ENCODE measurements at places on chromosomes 7 and 10.

- no peak for DNase-seq
Observed at GRCh38 chr10:49505076-49505475, 33.8 kb downstream of the ERCC6 start.

DNA sequence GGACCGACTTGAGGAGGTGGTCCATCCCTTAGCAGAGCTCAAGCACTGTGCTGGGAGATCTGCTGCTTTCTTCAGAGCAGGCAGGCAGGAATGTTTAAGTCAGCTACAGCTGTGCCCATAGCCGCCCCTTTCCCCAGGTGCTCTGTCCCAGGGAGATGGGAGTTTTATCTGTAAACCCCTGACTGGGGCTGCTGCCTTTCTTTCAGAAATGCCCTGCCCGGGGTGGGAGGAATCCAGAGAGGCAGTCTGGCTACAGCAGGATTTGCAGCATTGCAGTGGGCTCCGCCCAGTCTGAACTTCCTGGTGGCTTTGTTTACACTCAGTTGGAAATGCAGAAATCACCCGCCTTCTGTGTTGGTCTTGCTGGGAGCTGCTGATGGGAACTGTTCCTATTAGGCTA, 51.2 kb upstream of the SEMA3A start:
- DNase-seq, result no peak

DNA sequence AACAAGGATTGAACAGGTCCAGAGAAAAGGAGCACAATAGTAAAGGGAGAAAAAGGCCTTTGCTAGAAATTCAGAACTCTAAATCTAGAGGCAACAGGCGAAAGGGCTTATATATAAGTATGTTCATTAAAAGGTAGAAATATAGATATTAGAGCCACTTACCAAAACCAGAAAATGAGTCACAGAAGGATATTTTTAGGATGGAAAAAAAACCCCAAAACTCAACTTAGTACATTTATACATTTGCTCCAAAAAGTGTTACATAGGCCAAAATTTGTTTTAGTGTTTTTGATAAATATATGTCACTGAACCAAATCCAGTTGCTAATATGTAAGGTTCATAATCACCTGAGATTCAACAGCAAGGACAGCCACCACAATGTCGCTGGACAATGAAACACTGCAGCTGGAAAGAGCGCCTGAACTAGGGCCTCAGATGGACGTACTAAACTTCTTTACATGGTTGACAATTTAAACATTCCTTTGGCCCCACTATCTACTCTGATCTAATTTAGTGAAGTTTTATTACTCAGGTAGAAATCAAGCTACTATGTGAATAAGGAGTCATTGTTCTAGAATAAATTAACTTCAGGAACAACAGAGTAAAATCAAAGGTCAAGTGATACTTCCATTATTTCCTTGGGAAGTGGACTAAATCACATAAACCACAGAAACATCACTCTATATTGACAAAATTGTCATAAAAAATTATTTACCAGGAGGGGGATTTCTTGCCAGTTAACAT, 10.9 kb downstream of the FAM3C start:
- DNase-seq, result no peak

DNA sequence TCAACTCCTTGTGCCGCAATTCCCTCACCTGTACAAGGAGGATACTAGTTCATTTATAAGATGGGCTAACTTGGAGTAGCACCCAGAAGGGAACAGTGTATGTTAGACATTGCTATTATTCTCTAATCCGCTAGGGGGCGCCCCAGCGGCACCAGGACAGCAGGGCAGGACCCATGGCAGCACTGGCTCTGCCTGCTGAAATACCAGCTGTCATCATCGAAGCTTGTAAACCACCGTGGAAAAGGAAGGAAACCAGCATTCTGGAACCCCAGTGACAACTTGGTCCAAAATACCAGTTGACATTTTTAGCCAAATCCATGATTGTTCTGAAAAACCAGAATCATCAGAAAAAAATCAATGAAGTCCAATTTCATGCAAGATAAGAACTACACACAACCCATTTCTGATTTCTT, 134.4 kb downstream of the ITGA8 start:
- DNase-seq, result peak; percentile 82

DNA sequence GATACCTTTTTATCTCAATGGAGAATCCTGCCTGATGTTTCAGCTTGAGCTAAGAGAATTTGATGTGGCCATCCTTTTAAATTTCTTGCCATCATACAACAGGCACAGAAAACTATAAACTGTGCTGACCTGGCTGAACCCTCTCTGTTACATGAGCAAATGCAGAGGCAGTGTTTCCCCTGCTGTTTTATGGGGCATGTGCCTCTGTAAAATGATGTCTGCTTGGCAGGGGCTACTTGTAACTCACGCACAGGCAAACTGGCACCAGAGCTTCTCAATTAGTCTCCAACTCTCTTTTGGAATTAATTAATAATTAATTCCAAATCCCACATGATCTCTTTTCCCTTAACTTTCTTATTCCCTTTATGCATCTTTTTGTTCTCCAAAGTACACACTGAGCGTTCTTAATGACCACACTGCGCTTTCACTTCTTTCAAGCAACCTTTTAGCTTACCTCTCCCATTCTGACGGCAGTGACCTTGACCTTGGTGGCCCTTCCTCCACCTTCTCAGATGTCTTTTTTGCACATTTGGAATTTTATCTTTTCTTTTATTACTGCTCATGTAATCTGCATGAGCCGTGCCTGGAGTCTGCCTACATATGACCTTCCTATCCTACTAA, 334.0 kb downstream of the PLXNA4 start:
- no peak for DNase-seq

DNA sequence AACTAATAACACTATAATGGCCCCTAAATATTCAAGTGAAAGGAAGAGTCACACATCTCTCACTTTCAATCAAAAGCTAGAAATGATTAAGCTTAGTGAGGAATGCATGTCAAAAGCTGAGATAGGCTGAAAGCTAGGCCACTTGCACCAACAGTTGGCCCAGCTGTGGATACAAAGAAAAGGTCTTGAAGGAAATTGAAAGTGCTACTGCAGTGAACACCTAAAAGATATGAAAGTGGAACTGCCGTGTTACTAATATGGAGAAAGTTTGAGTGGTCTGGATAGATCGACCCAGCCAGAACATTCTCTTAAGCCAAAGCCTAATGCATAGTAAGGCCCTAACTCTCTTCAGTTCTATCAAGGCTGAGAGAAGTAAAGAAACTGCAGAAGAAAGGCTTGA, 12.1 kb upstream of the SNX13 start:
- no peak for DNase-seq

- DNase-seq, result no peak
Observed at GRCh38 chr10:10919976-10920375, 97.7 kb upstream of the CELF2 start.

- DNase-seq, result no peak
Observed at GRCh38 chr10:63518690-63519288, 2.4 kb upstream of the REEP3 start.

- peak; percentile 78 for DNase-seq
Observed at GRCh38 chr7:157337316-157338149, 729 bp downstream of the DNAJB6 start.

DNA sequence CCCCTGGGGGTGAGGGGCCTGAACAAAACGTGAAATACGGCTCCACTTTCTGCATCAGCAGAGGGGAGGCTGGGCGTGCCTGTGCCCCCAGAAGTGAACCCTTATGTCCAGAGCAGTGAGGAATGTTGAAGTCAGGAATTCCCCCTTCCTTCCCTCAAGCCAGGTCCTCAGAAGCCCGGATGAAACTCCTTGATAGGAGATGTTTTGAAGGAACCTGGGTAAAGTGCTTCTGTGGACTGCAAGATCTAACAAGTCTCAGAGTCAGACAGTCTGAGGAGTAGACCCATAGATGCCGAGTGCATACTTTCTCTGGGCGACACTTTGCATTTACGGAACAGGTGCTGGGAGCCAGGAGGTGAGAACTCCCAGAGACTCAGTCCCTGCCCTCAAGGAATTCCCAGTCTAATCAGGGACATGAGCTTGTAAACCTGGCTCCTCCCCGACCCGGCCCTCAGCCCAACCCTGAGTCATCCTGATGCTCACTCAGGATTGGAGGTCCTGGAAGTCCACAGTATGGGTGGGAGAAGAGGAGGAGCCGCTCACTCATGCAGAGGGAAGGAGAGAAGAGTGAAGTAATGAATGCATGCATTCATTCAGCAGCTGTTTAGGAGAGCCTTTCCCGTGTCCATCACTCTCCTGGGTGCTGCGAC, 179.5 kb upstream of the ITGB1 start:
- no peak for DNase-seq

DNA sequence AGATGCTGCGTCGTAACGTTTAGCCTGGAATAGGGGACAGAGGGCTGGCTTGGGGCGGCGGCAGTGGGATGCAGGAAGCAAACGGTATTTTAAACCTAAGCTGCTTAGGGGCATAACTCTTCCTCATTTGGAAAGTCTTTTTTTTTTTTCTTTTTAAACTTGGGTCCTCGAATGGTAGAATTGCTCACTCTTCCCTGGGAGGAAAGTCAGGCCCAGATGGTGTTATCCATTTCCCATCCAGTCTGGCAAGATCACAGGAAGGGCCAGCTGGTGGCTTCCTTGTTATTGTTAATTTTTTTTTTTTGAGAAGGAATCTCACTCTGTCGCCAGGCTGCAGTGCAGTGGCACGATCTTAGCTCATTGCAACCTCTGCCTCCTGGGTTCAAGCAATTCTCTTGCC, 56.6 kb downstream of the TMEM209 start:
- DNase-seq, result no peak

DNA sequence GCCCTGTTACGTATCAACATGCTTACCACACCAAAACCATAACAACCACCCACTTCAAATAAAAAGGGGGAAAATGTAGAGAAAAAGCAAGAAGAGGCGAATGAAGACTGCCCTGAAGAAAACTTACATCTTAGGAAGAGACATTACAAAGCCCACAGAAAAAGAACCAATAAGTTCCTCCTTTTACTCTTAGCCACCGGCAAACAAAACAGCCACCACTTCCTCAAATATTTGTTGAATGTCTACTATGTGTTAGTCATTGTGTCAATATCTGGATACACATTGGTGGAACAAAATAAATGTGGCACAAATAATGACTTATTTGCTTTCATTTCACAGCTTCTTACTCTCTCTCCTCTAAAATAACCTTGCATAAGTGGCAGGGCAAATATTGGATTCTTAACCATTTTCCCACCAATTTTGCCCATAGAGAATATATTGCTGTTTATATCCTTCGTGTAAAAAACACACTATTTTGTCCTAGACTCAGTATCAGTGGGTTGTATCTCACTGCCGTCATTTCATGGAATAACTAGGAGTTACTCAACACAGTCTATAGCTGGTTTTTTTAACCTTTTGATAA, 106.8 kb downstream of the ANK3 start:
- DNase-seq, result no peak

DNA sequence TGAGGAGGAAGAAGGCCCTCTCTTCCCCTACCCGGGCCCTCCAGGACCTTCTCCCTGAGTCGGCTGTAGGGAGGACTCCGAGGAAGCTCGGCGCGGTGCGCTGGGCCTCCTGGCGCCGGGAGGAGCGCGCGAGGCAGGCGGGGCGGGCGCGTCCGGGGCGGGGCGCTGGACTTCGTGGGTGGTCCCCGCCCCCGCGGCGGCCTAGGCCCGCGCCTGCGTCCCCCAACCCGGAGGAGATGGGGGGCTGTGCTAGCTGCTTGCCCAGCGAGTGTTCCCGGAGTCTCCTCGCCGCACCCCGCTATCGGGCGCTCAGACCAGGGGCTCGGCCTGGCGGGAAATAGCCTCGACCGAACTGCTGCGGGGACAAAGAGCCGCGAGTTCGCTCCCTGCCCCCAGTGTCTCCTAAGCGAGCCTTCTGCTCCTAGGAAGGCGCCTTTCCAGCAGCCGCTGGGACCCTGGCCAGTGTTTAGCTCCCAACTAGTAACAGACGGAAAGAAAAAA, 19.2 kb upstream of the SMO start:
- DNase-seq, result peak; percentile 77

- no peak for DNase-seq
Observed at GRCh38 chr7:128800567-128800966, 8.8 kb downstream of the CCDC136 start.

DNA sequence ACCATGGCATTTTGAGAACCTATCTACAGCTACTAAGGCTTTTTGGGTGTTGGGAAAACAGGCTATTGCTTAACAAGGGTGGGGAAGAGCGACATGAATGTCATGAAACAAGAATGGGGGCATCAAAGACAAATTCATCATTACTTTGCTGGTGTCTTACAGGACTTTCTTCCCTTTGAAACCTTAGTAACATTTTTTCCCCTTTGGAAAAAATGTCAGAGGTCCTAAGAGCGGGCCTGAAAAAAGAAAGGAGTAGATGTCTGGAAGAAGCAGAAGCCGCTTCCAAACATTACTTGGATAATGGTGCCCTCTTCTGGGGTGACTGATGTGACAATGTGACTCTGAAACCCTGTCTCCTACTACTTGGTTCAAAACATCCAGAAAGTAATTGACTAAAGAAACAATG, 3.8 kb upstream of the DDX50 start:
- peak; percentile 50 for DNase-seq

DNA sequence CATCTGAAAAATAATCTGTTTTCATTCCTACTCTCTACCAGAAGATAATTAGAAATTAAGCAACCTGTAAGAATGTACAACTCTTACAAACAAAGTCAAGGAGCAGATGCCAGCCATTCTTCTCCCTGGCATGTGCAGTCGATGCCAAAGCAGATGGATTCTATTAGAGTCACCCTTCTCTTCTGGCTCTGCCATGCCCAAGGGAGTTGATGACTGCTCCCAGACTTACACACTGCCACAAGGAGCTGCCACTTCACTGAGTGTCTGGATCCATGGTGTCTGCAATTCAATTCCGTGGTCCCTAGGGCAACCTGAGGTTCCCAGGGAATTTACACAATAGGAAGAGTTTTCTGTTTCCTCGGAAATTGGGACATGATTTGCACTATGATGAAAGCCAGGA, 89.1 kb upstream of the IFRD1 start:
- DNase-seq, result no peak

DNA sequence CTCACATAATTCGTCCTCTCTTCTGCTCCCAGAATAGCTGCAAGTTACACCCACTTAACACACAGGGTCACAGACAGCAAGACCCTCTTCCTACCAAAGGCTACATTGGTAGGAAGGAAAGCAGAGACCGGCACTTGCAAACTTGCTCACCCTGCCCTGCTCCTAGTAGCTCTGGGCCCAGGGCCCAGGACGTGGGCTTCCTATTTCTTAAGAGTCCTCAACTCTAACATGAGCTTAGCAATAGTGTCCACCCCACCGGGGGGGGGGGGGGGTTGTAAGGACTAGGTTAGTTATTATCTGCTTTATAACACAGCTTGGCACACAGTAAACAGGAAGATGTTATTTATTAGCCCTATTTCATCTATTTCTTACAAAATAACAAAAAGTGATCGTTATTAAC, 106.6 kb downstream of the GRB10 start:
- DNase-seq, result no peak

- DNase-seq, result no peak
Observed at GRCh38 chr7:101201695-101202602, 1.1 kb upstream of the MOGAT3 start.

- no peak for DNase-seq
Observed at GRCh38 chr7:108147031-108147563, 16.9 kb upstream of the LAMB4 start.
